ENCODE measurements at places on chromosomes 1 and 21.

DNA sequence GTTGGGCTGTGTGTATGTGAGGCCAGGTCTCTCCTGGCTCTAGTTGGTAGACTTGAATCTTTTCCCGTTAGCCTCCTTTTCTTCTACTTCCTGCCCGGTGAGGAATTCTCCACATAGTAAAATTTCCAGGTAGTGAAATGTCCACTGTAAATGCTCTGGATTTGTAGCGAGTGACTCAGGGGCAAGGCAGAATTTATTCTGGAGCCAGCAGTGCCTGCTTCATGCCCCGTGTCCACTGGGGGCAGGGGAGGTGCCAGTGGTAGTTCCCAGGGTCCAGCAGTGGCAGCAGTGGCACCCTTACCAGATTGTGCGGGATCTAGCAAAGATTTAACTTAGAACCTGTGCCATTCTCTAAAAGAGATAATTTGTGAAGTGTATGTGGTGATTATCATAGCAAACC lies 74.5 kb upstream of the USP24 start:
- no peak for DNase-seq

GRCh38 chr1:175757381-175758015 lies 14.1 kb upstream of the TNR start:
- DNase-seq, result peak; percentile 85

DNA sequence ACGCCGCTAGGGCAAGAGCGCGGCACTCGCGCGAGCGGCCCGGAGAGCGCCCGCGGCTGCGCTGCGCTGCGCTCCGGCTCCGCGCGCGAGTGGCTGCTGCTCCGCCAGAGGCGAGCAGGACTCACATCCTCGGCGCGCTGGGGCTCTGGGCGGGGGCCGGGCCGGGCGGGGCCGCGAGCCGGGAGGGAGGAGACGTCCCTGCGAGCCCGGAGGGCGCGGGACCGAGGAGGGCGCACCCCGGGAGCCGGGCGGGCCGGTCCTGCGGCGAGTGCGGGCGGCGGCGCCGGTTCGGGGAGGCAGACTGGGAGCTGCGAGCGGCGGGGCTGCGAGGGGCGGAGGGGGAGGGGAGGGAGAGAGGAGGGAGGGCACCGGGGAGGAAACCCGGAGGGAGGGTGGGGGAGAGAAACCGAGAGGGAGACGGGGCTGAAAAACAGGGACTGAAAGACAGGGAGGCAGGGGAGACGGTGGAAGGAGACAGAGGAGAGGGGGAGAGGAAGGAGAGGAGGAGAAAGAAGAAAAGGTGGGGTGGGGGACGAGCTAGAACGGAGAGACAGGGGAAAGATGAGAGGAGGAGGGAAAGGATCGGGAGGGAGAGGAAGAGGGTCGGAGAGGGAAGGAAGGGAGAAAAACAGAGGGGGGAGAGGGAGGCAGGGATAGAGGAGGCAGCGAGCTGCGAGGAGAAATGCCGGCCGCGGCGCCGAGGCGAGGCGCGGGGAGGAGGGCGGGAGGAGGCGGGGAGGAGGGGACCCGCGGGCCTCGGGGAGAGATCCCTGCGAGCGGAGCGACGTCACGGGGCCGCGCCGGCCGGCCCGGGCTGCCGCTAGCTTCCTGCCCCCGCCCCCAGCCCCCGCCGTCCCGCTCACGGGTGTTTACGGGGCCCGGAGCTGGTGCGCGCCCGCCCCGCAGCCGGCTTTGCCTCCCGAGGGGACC lies at the start of gene CAMK2N1:
CAMK2N1 (minus strand) TSS at position 684 of the 930 bp plus-strand sequence. CDS start 831 bp downstream, outside the sequence.
- DNase-seq, result peak; percentile 83

DNA sequence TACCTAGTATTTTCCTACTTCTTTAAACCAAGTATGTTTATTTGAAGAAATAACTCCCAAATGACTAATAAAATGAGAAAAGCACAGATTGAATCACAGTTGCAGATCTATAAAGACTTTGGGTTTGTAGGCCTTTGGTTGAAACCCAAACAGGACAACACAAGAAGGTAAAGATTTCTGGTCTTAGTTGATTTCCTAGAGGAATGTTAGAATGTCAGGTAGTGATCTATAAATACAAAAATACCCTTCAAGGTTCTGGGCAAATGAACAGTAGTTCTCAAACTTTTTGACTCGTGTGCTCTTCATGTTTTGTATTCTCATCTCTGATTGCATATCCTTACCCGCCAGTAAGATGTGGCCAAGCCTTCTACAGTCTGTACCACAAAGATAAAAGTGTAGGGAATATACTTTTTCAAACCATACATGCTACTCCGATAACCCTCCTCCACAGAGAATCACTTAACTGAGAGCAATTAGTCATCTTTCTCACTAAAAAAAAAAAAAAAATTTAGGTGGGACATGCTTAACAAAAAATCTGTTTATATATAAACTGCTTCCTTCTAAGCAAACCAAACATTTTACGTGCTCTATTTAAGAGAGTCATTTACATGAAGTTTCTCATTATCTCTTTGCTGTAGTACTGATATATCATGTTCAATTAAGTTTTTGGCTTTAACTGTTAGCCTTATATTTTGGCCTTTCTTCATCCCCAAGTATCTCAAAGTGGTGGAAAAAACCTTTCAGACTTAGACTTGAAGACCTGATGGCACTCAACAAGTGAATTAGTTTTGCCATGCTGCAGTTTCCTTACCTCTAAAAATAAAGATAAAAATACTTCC lies 36.0 kb downstream of the CNIH4 start:
- no peak for DNase-seq

DNA sequence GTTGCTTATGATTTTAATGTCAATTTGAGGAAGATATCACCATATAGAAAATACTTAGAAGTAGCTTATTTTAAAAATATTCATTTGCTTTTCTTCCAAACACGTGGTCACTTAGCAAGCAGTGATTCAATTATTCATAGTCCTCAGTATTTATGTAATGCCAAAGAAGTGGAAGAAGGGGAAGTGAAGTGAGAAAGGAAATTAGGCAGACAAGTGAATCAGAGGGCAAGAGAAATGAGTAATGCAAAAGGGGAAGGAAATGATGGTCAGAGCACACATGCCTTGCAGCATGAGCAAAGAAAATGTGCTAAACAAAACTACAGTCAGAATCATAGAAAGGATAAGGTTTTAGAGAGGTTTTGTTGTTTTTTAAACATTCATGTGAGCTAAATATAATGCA lies 31.8 kb downstream of the SDCCAG8 start:
- no peak for DNase-seq

DNA sequence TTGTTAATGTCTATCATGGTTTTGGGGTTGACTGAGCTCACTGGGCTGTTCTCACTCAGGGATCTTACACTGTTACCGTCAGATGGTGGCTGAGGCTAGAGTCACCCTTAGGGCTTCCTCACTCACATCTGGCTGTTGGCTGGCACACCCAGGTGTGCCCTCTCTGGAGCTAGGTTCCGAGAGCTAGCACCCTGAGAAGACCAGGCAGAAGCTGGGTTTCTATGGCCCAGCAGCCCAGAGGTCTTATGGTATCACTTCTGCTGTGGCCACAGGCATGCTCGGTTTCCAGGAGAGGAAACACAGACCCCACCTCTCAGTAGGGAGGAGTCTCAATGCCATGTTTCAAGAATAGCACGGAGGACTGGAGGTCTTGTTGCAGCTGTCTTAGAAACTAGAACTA lies 20.7 kb upstream of the KIF1B start:
- DNase-seq, result no peak

GRCh38 chr1:110084227-110085078 lies 14.0 kb upstream of the ALX3 start:
- DNase-seq, result peak; percentile 46

All from iPS-NIHi11 (cell line).